ENCODE measurements at places on chromosomes 5 and 9.

DNA sequence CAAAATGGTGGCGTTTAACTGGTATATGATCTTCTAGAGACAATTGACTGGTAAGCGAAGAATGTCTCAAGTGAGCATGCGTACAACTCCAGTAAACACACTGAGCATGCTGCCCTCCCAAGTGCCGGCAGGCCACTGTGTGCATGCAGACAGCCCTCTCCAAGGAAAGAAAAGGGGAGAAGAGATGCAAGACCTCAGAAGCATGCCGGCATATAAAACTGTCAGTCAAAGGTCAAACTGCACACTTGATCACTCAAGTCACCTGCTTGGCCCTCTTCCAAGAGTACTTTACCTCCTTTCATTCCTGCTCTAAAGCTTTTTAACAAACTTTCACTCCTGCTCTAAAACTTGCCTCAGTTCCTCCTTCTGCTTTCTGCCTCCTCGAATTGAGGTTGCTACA lies 910.2 kb downstream of the TAF11L14 start:
- no peak for DNase-seq

- DNase-seq, result no peak
Observed at GRCh38 chr9:136174779-136175615, 29.9 kb downstream of the LHX3 start.

DNA sequence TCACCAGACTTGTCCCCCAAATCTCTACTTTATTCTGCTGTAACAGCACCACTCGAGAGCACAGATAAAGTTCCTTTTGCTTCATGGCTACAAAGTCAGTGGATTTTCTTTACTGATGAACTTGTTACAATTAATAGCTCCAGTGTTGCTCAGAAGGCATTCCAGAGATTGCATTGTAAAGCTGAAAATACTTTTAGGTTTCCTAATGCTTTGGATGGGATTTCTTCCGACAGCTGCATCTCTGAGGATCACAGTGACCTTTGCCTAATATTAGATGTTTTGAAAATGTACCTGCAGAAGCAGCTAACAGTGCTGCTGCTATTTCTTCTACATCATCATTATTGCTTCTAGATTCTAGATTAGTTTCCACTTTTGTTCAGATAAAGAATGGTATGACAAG lies 58.8 kb upstream of the TMEM171 start:
- no peak for DNase-seq

DNA sequence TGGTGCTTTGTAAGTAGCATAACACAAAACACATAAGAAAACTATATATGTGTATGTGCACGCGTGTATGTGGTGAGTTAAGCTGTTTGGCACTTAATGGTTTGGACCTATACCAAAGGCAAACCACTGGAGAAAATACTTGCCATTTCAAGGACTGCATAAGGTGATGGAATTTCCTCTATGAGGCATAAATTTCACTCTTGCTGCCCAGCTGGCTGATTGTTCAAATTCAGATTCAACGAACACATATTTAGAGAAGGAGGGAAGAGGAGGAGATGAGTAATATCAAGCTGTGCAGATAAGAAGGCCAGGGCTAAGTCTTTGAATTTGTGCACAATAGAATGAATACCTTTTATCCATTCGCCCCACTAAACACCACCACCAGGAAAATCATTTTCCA lies 470.6 kb upstream of the MPDZ start:
- DNase-seq, result no peak

DNA sequence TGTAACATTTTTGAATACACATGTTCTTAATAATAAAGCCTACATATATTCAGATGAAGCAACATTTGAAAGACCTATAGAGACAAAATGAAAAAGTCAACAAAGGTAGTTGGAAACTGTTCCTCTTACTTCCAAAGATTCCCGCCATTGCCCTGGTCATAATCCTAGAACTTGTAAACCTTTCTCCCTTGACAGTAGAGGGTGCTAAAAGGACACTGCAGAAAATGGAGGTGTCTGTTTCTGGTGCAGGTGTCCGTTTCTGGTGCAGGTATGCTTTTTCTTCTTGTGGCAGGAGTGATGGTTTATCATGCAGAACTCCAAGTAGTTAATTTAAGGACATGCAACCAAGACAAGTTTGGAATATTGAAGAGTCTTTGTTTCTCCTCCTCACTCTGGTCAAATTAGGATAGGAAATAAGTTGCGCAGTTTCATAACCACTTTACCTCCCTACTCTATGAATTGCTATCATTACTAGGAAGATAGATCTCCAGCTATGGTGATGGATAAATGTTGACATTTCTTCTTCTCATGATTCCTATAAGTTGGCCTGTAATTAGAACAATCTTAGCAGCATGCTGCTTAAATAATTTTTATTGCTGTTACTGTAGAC lies 56.0 kb upstream of the FAM174A start:
- no peak for DNase-seq

- DNase-seq, result no peak
Observed at GRCh38 chr5:96572864-96573512, 89.2 kb upstream of the CAST start.

DNA sequence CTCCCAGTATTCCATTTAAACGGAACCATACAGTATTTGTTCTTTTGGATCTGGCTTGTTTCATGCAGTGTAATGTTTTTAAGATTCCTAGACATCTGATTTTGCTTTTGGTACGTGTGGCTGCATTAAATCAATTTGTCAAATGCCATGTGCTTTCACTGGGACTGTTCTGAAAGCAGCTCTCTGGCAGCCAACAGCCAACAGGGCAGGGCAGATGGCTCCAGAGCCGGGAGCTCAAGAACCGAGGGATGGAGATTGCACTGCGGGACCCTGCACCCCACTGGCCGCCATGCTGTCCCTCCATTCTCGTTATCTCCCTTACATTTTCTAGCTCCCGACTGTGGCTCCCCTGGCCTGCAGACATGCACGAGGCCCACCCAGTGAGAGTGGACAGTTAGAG lies 33.4 kb upstream of the AIF1L start:
- no peak for DNase-seq

DNA sequence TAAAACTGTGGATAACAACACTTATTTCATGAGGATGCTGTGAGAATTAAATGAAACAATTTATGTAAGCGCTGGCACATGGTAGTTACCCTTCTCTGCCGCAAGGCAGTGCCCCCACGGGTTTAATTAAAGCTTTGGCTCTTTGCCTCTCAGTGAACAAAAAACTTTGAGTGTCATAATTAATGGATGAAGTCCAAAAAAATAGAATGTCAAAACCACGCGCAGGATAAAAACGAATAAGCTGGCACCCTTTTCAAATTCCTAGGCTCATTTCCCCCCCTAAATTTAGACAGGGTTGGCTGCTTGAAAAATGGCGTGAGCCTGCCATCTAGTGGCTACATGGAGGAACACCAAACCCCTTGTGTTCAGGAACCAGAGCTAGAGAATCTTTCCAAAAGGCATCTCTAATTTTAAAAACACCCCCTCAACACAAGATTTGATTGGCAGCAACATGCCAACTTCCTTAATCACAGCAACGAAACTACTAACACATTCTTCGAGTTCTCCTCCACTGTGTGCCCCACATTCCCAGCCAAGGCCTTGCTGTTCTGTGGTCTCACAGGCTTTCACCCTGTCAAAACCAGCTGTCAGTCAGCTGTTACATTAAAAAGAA lies 29.0 kb upstream of the CCNG1 start:
- peak; percentile 38 for DNase-seq

DNA sequence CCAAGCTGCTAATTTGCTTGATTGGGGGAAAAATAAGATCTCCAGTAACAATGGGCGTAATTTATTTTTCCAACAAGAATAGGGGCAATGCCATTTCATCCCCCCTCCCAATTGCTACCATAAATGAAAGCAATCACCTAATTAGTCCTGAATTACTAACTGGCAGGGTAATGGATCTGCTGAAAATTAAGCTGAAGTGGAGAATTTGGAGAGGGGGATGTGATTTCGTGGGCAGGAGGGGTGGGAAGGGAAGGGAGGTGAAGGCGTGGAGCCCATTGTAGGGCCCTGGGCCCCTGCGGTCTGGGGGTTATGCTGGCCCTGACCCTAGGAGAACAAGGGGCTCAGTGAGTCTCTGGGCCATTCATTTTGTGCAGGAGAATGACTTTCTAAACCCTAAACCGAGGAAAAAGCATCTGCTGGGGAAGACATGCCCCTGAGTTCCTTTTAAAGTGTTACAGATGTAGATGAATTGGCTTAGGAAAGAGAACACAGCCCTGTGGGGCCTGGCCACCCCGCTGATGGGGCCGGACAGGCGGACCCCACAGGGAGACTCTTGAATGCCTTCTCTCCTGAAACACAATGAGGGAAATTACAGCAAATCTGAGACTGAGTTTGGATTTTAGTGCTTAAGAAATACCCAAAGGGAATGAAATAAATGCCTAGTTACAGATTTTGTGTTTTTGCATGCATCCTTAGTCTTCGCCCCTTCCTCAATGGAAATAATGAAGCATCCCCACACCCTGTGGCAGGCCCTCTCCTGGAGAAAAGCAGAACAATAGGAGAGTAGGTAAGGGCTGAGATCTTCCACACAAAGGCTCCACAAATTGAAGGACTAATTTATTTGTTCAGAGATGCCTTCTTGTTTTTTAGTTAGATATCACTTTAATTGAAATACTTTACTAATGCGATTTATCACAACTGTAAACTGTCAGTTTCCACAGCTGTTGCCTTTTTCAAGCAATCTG lies 143.2 kb downstream of the PSAT1 start:
- DNase-seq, result no peak

- DNase-seq, result no peak
Observed at GRCh38 chr9:89806371-89807100, 201.7 kb downstream of the GADD45G start.

DNA sequence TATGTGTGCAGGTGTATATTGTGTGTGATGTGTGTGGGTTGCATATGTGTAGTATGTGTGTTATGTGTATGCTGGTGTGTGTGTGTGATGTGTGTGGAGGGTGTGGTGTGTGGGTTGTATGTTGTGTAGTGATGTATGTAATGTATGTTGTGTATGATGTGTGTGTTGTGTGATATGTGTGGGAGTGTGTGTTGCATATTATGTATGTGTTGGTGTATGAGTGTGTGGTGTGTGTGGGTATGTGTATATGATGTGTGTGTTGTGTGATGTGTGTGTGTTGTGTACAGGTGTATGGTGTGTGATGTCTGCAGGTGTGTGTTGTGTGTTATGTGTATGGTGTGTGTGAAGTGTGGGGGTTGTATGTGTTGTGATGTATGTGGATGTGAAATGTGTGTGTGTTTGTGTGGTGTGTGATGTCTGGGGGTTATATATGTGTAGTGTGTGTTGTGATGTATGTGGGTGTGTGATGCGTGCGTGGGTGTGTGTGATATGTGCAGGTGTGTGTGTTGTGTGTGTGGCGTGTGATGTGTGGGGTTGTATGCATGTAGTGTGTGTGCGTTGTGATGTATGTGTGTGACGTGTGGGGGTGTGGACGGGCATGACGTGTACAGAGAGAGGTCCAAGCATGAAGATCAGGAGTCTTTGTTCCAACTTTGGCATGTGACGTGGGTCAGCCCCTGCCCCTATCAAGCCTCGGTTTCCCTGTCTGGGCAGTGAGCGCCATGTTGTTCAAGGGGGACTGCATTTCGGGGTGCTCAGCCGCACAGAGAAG lies 8.5 kb upstream of the CRB2 start:
- DNase-seq, result no peak

DNA sequence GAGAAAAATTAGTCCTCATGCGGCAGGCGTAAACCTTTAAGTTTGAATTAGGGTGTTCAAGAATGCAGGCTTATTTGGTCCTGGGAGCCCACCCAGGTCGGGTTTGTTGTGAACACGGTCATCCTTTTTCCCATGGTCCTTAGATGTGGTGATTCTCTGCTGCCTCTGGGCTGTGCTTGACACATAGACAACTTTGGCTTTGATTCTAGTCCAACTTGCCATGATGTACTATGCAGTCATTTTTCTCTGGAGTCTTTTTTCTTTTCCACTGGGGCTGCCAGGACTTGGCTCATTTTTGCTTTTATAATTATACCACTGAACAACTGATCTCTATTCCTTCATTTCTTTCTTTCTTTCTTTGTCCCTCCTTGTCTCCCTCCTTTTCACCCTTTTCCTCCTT lies 218.6 kb downstream of the SREK1 start:
- no peak for DNase-seq

DNA sequence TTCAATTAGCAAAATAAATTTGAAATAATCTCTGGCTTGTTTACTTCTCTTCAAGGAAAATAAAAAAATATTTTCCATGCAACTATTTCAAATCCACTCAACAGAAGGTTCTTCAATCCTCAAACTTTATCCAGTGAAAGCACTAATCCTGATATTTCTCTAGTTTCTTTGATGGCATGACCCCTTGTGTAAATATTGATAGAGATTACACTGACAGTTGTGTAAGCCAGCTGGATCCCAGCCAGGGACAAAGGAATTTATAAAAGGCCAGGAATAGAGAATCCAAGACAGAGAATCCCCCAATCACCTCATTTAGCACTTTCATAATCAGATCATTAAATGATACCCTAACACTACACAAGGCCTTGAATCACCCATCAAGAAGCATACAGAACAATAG lies 135.2 kb downstream of the GNA14 start:
- no peak for DNase-seq

- peak; percentile 8 for DNase-seq
Observed at GRCh38 chr5:10695055-10695649, 65.9 kb downstream of the DAP start.

GRCh38 chr5:36880761-36881160 lies 4.2 kb downstream of the NIPBL start:
- DNase-seq, result peak; percentile 26

All from GF-D8 (cell line).